Cardiac muscle cell (in vitro differentiated cells and primary cell): ENCODE measurements at places on chromosomes 3 and 15. TPM values are rescaled to one million over a fixed set of nuclear protein-coding genes. Genes with fewer than 3 reads are reported as not detected.
A peak's percentile ranks its signal among the peaks of the same experiment; 100 is the strongest.

DNA sequence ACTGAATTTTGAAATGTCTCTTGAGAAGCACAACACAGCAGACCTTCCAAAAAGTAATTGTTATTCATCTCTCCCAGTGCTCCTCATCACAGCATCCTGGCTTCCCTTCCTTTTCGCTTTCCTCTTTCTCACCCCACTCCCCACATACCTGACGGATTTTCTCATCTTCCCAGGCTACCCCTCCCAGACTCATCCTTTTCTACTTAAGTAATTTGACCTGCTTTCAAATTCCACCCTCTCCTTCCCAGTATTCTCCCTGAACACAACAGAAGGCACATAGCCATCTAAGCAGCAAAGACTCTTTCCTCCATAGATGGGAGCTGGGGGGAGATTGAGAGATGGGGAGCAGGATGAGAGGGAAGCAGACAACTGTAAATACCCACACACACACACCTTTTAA, 187.1 kb upstream of the STT3B start:
- DNase-seq, result no peak

GRCh38 chr15:79410237-79410636, 21.9 kb upstream of the MINAR1 start:
- no peak for DNase-seq

ARGFX gene
- total RNA-seq, result not detected in 2 replicates

- peak; percentile 41 for DNase-seq
Measured at GRCh38 chr3:33687406-33688010, 30.5 kb downstream of the CLASP2 start.

- DNase-seq, result no peak
Measured at GRCh38 chr3:139814646-139815045, 120.3 kb upstream of the CLSTN2 start.

MEGF11 gene
- 0.28 and 0.30 TPM in 2 replicates for total RNA-seq

EIF2B5 gene
- 38.2 and 82.1 TPM in 2 replicates for total RNA-seq

DNA sequence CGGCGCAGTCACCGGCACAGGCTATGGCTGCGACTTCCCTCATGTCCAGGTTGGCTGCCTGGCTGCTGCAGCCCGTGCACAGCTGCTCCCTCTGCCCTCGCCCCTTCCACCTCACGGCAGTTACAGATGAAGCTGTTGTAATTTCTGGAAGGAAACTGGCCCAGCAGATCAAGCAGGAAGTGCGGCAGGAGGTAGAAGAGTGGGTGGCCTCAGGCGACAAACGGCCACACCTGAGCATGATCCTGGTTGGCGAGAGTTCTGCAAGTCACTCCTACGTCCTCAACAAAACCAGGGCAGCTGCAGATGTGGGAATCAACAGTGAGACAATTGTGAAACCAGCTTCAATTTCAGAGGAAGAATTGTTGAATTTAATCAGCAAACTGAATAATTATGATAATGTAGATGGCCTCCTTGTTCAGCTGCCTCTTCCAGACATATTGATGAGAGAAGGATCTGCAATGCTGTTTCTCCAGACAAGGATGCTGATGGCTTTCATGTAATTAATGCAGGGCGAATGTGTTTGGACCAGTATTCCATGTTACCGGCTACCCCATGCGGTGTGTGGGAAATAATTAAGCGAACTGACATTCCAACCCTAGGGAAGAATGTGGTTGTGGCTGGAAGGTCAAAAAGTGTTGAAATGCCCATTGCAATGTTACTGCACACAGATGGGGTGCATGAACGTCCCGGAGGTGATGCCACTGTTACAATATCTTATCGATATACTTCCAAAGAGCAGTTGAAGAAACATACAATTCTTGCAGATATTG, 13.2 kb upstream of the GNB4 start:
- DNase-seq, result no peak

GOLGA8Q gene
- total RNA-seq, result 0.07 and 3.9 TPM in 2 replicates

DNA sequence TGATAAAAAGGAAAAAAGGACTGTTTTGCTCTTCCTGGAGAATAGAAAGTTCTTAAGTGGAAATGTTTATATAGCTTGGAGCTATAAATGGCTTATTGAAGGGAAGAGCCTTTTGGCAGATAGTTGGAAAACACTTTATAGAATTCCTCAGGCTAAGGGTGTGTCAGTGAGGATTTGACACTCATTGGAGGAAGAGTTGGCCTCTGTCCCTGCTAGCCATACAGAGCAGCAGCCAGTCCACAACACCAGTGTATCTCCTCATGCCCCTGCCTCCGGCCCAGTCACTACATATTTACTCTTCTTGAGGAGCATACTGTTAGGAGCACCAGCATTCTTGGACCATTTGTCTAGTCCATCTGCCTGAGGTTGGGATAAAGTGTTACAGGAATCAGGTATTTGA, 36.2 kb downstream of the KLHL18 start:
- no peak for DNase-seq

- DNase-seq, result no peak
Measured at GRCh38 chr3:29263476-29263875, 17.4 kb upstream of the RBMS3 start.

SLC15A2 gene
- 0.28 and 2.7 TPM in 2 replicates for total RNA-seq

DNA sequence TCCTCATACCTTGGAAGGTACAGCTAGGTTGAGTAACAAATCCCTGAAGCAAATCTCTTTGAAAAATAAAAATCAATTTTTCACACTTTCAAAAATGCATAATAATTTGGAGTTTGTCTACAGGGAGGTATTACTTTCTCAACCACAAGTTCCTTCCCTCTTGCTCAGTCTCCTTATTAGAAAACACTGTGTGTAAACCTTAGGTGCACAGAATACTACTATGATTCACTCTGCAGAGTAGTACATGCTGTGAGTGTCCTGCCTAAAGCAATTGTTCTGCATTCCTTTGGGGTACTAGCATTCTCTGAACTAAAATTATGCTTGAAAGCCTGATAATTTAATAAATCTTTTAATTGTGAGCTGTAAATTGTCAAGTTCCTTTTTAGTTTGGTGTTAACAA, 115.9 kb upstream of the EPHA3 start:
- no peak for DNase-seq

DNA sequence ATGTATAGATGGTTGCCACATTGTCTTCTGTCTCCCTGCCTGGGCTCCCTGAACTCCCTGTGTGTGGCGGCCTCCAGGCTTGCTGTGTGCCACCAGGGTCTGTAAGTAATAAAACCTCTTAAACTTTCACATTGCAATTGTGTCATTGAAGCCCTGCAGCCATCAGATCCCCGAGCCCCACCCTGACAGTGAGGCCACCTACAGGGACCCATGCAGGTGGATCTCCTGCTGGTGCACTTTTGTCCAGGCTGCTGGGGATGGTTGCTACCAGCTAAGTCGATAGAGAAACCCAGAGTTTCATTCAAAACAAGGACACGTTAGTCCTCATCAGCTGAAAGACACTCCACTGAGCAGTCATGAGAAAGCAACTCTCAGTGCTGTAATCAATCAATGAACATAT, 133.6 kb upstream of the PRICKLE2 start:
- DNase-seq, result no peak

GRCh38 chr3:30989276-30990030, 95.0 kb upstream of the GADL1 start:
- no peak for DNase-seq

GRCh38 chr3:115040673-115041286, 106.3 kb downstream of the ZBTB20 start:
- DNase-seq, result peak; percentile 36

GRCh38 chr15:68183616-68184315, 21.4 kb downstream of the CALML4 start:
- no peak for DNase-seq

GXYLT2 gene
- 36.4 and 43.1 TPM in 2 replicates for total RNA-seq

DAZL gene
- total RNA-seq, result not detected in 2 replicates

CPN2 gene
- total RNA-seq, result 0.36 and 0.56 TPM in 2 replicates

DNA sequence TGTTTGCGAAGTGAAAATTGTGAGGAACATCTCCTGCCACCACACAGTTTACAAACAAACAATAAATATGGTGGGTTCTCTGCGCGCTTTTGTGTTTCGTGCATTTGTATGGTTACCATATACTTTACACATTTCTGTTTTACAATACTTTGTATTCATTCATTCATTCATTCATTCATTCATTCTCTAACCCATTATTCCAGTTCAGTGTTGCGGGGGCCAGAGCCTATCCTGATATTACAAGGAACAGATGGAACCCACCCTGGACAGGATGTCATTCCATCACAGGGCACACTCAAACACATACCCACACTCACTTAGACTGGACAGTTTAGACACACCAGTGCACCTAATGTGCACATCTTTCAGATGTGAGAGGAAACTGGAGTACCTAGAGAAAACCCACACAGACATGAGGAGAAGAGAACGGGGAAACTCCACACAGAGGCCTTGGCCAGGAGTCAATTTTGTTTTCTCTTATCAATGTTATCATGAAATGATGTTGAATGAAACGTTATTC, 160.5 kb downstream of the FNDC3B start:
- DNase-seq, result no peak

GRCh38 chr3:3069723-3070122, 40.5 kb downstream of the IL5RA start:
- DNase-seq, result no peak

CPEB1 gene
- 1.2 and 1.9 TPM in 2 replicates for total RNA-seq

GRCh38 chr15:101459579-101460300, 29.8 kb downstream of the PCSK6 start:
- DNase-seq, result no peak

TM4SF4 gene
- not detected in 2 replicates for total RNA-seq

GRCh38 chr3:110318108-110318507, 753.5 kb upstream of the NECTIN3 start:
- DNase-seq, result no peak

DNA sequence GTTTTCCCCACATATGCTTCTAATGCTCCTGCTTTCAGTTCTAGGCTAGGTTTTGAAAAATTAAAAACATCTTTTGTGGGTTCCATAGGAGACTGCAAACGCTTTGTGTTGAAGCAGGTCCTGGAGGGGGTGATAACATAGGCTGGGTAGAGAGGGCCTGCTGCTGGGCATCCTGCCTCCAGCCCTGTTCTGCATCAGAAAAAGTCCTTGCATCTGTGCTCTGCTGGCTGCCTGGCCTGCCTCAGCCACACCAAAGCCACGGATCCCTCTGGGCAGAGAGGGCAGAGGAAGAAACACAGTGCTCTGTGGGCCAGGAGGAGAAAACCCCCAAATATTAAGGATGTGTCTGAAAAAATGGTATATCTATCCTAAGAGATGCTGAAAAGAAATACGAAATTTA, 3.9 kb upstream of the ARPP21 start:
- no peak for DNase-seq

TYRO3 gene
- 13.2 and 17.2 TPM in 2 replicates for total RNA-seq

DNA sequence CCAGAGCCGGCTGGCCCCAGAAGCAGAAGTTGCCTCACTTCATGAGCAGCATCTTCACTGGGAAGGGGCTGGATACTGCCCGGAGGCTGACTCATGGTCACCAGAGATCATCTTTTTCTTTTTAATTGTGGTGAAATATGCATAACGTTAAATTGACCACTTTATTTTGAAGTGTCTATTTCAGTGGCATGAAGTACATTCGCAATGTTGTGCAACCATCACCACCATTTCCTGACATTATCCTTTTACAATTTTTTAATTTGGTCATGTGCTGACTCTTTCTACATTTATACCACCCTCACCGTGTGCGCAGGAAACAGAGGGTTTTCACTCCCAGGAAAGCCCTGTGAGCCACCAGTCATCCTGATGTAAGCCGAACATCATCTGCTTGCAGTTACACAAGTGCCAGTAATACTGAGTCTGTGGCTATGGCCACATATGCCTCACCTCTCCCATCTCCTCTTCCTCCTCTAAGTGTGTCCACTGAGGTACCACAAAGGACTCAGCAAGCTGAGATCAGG, 51.6 kb upstream of the ABHD17C start:
- DNase-seq, result peak; percentile 54

GRCh38 chr15:42933886-42934667, 13.5 kb upstream of the TTBK2 start:
- no peak for DNase-seq

DNA sequence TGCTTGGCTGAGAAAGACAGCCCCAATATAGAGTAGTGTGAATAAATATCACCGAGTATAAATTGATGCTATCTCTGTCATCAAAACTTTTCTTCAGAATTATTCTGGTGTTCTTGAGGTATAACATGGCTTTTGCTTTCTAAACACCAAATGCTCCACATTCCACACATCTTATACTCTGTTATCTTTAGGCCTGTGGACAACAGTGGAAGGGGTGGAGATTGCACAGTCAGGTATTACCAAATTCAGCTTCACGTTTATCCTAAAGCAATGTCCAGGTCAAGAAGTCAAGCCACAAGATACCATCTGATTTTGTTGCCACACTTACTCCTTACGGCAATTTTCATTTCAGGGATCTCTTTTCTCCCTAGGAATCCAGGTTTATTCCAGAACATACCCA, 394.8 kb downstream of the SI start:
- no peak for DNase-seq

GRCh38 chr15:78449220-78449999, 11.4 kb downstream of the IREB2 start:
- DNase-seq, result no peak

CHSY1 gene
- total RNA-seq, result 28.0 and 30.3 TPM in 2 replicates

OPA1 gene
- total RNA-seq, result 52.0 and 54.4 TPM in 2 replicates

DNA sequence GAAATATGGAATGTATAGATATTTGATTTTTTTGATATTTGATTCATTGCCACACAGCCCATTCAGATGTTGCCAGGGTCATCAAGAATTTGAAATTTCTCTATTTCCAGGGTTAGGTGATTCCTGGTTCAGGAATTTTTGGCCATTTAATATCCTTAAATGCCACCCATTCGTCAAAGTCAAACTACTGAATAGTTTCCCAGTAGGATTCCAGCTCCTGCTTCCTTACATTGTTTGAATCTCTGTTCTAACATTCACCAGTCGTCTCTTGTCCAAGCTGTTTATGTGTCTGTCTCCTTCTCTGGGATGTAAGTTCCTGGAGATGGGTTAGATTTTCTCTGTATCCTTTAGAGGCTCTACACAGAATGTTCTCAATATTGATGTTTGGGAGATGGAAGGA, 124.9 kb upstream of the TLE3 start:
- DNase-seq, result no peak

GRCh38 chr3:59481776-59482400, 432.1 kb upstream of the CFAP20DC start:
- no peak for DNase-seq

DNA sequence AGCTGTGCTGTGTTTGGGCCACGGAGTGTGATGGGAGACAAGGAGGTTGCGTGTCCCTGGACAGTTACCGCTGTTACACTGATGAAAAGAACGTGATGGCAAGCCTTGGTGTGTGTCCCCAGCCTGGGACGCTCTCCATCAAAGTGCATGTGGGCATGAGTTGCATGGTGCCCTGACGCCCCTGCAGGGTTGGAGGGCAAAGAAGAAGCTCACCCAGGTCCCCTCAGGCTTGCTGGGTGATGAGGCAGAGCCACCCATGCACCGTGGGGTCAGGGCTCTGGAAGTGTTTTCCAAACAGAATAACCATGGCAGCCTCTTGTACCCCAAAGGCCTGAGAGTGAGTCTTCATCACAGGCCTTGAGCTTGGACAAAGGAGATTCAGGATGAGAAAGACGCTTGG, 189.2 kb downstream of the ATP10A start:
- no peak for DNase-seq

CA12 gene
- 0.03 and 0.04 TPM in 2 replicates for total RNA-seq

GRCh38 chr15:77836121-77836692, 203.5 kb upstream of the LINGO1 start:
- peak; percentile 57 for DNase-seq

SATB1 gene
- 33.2 and 52.2 TPM in 2 replicates for total RNA-seq
